ENCODE measurements at places on chromosomes 12 and 14. TPM values are rescaled to one million over a fixed set of nuclear protein-coding genes. Genes with fewer than 3 reads are reported as not detected.

DNA sequence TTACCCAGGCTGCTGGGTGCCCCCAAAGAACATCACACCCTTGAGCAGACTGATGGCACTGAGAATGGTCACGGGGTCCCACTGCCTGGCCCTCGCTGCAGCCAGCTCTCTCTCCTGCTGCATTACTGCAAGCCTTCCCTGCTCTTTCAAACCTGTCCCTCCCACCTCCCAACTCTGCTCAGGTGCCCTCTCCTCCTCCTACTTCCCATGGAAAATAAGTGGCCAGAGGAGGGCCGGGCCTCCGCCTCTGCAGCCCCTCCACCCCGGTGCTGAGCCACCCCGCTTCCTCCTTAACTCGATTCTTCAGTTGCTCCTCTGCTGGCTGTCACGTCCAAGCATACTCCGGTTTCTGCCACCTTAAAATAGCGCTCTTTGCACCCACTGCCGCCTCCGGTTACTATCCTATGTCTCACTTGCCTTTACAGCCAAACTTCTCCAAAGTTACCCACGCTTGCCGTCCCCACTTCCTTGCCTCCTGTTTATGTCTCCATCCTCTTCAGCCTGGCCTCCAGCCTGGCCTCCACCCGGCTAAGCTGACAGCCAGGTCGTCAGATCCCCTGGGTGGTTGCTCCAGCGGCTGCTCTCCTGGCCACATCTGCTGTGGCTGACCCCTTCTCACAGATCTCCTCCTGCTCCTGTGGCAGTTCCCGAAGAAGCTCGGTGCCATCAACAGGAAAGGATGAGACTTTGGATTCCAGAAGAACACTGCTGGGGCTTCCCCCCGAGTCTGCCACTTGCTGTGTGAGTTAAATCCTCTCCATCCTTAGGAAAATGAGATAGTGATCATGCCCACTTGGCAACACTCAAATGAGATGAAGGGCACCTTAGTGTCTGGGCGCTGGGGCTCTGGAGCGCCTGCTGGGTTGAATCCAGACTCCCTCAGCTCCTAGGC lies 7.7 kb downstream of the SMIM41 start:
- DNase-seq: no peak

DNA sequence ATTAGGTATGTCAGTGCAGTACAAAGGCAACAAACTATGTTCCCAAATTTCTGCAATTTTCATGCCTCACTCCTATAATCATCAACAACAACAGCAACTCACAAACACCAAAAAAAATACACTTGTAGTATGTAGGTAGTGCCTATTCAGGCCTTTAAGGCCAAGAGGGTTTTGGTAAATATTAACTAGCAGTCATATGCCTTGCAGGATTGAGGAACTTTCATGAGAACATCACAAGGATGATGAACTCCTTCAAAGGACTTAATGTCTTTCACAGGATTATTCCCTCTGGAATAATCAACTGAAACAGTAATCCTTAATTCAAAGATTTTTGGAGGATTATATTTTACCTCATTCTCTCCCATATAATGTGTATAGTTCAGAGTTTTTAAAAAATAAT lies 293.8 kb downstream of the NOVA1 start:
- no peak for DNase-seq

- DNase-seq: no peak
Measured at GRCh38 chr14:94857950-94858349, 88.0 kb upstream of the GSC start.

Gene C1S
- total RNA-seq: 49.5 TPM

Gene AP1G2
- total RNA-seq: 6.6 TPM
